Mucosa of descending colon (tissue), 3 donors: ENCODE measurements at places on chromosomes 7 and 10. TPM values are rescaled to one million over a fixed set of nuclear protein-coding genes. Genes with fewer than 3 reads are reported as not detected.

ELMO1 gene
- 9.7 TPM for total RNA-seq

CPA5 gene
- not detected for total RNA-seq

FAM237B gene
- total RNA-seq: not detected

MGAM2 gene
- total RNA-seq: 11.8 TPM

LEP gene
- total RNA-seq: not detected

CNTNAP2 gene
- total RNA-seq: 3.1 TPM

CCDC3 gene
- total RNA-seq: 3.3 TPM

GRM8 gene
- total RNA-seq: 0.41 TPM

COX19 gene
- 15.8 TPM for total RNA-seq

UNCX gene
- not detected for total RNA-seq

SAP25 gene
- total RNA-seq: 2.8 TPM
